ENCODE measurements at places on chromosomes 16 and 17. TPM values are rescaled to one million over a fixed set of nuclear protein-coding genes. Genes with fewer than 3 reads are reported as not detected.

SYT17 gene
- 6.3 TPM for total RNA-seq

CD300LF gene
- total RNA-seq: 0.99 TPM

DPEP2 gene
- total RNA-seq: 1.4 TPM

SYCE1L gene
- 4.3 TPM for total RNA-seq

- no peaks in the 10 kb centered on the region for H3K36me3 ChIP-seq
- no peaks in the 10 kb centered on the region for H3K27me3 ChIP-seq
- H3K4me1 ChIP-seq: peaks cover 83% of the 10 kb centered on the region
- H3K4me3 ChIP-seq: no peak overlapping the region
- no peak for DNase-seq
Observed at GRCh38 chr17:4354862-4355514, 11.5 kb downstream of the UBE2G1 start.

DNA sequence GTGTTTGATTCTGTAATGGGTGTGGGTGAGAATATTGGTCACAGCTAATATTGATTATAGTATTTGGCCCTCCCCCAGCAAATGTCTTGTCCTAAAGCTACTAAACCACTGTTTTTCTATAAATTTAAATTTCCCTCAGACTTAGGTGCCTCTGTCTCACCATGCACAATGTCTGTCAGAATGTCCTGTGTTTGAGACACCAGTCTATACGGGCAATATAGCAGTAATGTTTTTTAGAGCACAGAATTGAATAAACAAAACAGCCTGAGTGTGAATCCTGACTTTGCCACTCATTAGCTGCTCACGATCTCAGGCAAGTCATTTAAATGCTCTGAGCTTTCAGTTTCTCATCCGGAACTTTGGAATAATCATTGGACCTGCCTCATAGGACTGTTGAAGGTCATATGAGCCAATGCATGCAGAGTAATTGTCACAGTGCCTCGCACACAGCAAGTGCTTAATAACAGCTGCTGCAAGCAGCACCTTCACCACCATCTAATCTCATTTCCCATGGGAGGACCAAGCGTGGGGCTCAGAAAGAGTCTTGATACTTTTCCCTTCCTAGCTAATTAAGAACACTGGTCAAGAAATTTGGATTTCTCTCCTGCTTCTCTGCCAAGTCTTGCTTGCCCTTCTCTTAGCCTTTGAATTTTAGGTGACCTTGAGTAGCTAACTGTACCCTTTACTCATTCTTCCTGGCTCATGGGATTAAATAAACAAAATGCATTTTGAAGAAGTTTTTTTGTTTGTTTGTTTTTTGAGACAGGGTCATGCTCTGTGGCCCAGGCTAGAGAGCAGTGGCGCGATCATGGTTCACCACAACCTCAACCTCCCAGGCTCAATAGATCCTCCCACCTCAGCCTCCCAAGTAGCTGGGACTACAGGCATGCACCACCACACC, 9.8 kb downstream of the HLF start:
- DNase-seq: no peak
- H3K27me3 ChIP-seq: no peaks in the 10 kb centered on the region
- H3K27ac ChIP-seq: peak overlapping the region; percentile 99
- H3K4me1 ChIP-seq: peaks cover 91% of the 10 kb centered on the region
- peak overlapping the region; percentile 7 for H3K4me3 ChIP-seq

GRCh38 chr17:520447-521182, 168.0 kb upstream of the RPH3AL start:
- peaks cover 83% of the 10 kb centered on the region for H3K36me3 ChIP-seq
- no peak overlapping the region for H3K27ac ChIP-seq
- no peaks in the 10 kb centered on the region for H3K27me3 ChIP-seq
- H3K4me1 ChIP-seq: peaks cover 5% of the 10 kb centered on the region

GRCh38 chr16:3480901-3481695, 14.2 kb downstream of the C16orf90 start:
- no peaks in the 10 kb centered on the region for H3K27me3 ChIP-seq
- no peak overlapping the region for H3K4me3 ChIP-seq
- no peak overlapping the region for H3K27ac ChIP-seq
- peaks cover 47% of the 10 kb centered on the region for H3K36me3 ChIP-seq
- DNase-seq: no peak

- no peak for DNase-seq
- H3K4me1 ChIP-seq: peaks cover 57% of the 10 kb centered on the region
- peak overlapping the region; percentile 99 for H3K27ac ChIP-seq
- no peaks in the 10 kb centered on the region for H3K27me3 ChIP-seq
Observed at GRCh38 chr17:42683407-42684034, 1.2 kb downstream of the CNTNAP1 start.

DNA sequence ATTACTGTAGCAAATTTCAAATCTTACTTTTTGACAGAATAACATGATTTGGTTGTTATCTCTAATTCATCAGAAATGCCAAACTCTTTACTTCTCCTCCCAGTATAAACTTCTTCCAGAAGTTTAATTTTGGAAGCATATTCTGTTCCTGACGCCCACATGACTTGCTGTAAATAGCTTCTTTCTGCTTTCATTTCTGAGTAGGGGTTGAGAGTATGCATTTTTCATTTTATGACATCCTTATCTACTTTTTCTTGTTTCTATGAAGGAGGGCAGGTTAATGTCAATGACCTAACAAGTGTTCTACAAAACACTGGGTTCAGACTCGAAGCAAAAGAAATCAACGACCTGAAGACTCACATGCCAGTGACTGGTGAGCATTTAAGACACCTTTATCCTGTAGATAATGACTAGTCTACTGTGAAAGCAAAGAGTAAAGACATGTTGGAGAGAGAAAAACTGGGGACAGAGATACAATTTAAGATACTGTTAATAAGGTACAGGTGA, 36.5 kb upstream of the EFCAB3 start:
- H3K4me1 ChIP-seq: no peaks in the 10 kb centered on the region
- no peak for DNase-seq
- H3K4me3 ChIP-seq: no peak overlapping the region

DNA sequence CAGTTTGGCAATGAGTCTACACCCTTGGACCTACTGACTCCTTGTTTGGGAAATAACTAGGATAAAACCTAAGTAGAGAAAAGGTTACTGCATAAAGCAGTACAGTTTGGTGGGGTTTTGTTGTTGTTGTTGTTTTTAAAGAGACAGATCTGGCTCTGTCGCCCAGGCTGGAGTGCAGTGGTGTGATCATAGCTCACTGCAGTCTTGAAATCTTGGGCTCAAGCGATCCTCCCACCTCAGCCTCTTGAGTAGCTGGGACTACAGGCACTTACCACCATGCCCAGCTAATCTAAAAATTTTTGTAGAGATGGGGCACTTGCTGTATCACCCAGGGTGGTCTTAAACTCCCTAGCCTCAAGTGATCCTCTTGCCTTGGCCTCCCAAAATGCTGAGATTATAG, 1.2 kb downstream of the PDP2 start:
- peaks cover 15% of the 10 kb centered on the region for H3K4me1 ChIP-seq
- no peak overlapping the region for H3K4me3 ChIP-seq
- no peaks in the 10 kb centered on the region for H3K27me3 ChIP-seq
- no peak for DNase-seq
- no peak overlapping the region for H3K27ac ChIP-seq

Data from esophagus muscularis mucosa (tissue), 4 donors.